CD4-positive, alpha-beta T cell treated with Interleukin-15 for 4 hours (primary cell): ENCODE measurements at places on chromosomes 6 and 20.

DNA sequence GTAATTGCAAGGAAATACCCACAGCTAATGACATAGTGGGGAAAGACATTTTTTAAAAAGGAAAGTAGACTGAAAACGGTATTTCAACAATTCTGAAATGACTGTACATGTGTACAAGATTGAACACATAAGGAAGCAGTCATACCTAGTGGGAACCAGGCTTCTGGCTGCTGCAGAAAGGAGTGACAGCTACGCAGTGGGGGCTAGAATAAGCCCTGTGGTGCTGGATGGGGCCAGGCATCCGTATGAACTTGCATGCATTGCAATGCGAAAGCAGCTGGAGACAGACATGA lies 54.9 kb upstream of the GPR31 start:
- no peak for DNase-seq

DNA sequence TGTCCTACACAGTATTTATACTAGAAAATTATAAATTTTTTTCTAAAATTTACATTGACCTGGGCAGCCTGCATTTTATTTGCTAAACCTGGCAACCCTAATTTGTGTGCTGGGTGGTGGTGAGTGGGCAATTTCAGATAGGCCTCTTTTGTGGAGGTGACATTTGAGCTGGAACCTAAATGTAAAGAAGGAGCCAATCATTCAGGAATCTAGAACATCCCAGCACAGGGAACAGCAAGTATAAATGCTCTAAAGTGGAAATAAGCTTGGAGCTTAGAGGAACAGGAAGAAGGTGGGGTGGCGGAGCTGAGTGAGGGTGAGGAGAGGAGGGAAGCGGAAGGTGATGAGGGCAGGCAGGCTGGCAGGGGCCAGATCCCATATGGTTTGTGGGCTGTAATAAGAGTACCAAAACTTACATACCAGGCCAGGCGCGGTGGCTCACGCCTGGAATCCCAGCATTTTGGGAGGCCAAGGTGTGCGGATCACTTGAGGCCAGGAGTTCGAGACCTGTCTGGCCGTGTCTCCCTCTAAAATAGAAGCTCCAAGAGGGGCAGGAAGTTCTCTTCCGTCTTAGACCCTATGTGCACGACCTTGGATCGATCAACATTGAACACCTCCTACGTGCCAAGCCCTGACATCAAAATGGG lies 549 bp upstream of the CSE1L start:
- DNase-seq, result peak; percentile 3

DNA sequence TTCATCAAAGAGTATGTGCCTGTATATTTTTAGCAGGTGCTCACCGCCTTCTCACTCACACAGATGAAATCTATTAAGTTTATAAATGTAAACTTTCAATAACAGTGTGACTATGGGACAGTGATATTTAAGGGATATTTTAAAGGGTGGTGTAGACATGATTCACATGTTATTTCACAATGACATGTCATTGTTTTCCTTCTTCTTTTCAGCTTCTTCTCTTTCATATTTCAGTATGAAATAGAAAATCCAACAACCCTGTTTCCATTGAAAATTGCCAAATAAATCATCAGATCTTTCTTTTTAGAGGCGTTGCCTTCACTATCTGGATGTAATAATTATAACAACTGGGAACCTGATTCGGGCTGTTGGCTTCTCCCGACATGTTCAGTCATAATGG lies 54.8 kb downstream of the PFDN4 start:
- DNase-seq, result no peak

DNA sequence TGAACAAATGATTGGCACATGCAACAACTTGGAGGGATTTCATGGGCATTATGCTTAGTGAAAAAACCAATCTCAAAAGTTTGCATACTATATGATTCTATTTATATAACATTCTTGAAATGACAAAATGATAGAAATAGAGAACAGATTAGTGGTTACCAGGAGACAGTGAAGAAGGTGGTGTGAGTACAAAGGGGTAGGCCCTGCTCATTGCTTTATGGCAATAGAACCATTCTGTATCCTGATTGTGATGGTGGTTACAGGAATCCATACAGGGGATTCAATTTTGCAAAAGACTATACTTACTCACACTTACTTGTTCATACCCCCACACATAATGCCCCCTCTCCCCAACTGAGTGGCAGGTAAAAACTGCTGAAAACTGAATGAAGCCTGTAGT lies 30.2 kb upstream of the LAMA4 start:
- DNase-seq, result no peak

GRCh38 chr6:52507557-52508260 lies 69.2 kb downstream of the TRAM2 start:
- no peak for DNase-seq

- no peak for DNase-seq
Measured at GRCh38 chr6:84652356-84653026, 111.9 kb downstream of the TBX18 start.

DNA sequence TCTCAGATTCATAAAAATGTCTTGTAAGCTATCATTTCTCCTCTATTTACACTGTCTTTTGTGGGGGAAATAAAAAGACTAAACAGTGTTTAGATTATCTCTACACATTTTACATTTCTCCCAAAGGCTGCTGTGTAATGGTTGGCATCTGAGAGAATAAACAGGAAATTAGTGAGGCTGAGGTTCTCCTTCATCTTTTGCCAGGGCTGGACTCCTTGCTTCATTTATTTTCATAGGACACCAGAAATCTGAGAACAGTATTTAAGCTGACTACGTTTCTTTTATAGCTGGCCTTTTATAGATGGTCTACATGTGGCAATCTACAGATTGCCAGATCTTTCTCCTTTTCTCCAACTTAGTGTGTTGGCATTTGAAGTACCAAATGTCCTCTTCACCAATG lies 41.5 kb downstream of the PLCB4 start:
- DNase-seq, result no peak
